ENCODE measurements at places on chromosomes 7 and 10. TPM values are rescaled to one million over a fixed set of nuclear protein-coding genes. Genes with fewer than 3 reads are reported as not detected.
A peak's percentile ranks its signal among the peaks of the same experiment; 100 is the strongest.

LDB3 gene
- under 0.01 TPM for total RNA-seq

BMPER gene
- 12.2 TPM for total RNA-seq

LGI1 gene
- not detected for total RNA-seq

EBF3 gene
- under 0.01 TPM for total RNA-seq

OPN1SW gene
- not detected for total RNA-seq

- peak; percentile 43 for DNase-seq
- H3K27ac ChIP-seq: peak overlapping the region; percentile 64
- H3K36me3 ChIP-seq: no peaks in the 10 kb centered on the region
- no peaks in the 10 kb centered on the region for H3K27me3 ChIP-seq
- H3K4me3 ChIP-seq: no peak overlapping the region
Measured at GRCh38 chr7:105353752-105354328, 34.9 kb downstream of the SRPK2 start.

DNA sequence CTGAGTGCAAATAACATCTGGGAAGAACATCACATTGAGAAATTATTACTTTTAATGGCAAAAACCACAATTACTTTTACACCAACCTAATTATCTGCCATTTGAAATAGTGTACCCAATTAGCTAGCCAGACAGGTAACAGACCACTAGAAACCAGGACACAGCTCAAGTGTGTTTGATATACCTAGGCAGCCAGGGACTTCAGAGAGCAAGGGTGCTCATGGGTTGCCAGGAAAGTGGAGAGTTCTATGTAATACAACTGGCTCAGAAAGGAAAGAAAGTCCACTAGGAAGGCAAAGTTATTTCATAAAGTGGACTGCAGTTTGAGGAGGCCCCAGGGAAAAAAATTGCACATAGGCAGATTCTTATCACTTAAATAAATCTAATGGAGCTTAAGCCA, 50.0 kb upstream of the PTN start:
- H3K27me3 ChIP-seq: no peaks in the 10 kb centered on the region
- H3K4me3 ChIP-seq: no peak overlapping the region
- no peak overlapping the region for H3K27ac ChIP-seq

- no peaks in the 10 kb centered on the region for H3K27me3 ChIP-seq
- no peak overlapping the region for H3K27ac ChIP-seq
- H3K4me1 ChIP-seq: no peaks in the 10 kb centered on the region
- DNase-seq: no peak
Measured at GRCh38 chr7:45180084-45180986, 22.7 kb downstream of the RAMP3 start.

DNA sequence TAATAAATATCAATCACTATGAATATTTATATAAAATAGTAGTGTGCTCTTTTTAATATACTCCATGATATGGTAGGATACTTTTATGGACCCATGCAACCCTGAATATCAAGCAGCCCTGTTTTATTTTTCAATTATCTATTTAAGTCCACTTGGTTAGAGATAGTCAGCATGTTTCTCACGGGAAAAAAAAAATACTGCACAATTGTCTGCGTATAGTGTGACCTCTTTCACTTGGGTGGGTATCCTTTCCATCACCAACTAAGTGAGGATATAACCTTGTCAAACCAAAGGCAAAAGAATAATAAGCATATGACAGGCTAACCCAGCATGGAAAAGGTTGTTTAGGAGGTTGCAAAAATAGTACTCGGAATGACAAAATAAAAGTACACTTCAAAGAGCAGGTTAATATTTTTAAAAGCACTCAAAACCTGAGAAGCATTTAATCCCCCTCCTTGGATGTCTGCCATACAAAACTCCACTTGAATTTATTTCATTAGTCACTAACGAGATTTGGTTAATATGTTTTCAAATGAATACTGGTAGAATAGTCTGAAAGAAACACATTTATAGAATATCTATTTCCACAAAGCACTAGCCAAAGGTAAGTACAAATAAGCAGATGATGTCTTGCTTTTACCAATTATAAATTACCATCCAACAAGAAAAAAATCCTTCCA, 76.5 kb downstream of the IMMP2L start:
- no peaks in the 10 kb centered on the region for H3K36me3 ChIP-seq
- H3K27ac ChIP-seq: no peak overlapping the region
- no peaks in the 10 kb centered on the region for H3K27me3 ChIP-seq
- H3K4me1 ChIP-seq: no peaks in the 10 kb centered on the region
- no peak for DNase-seq
- no peak overlapping the region for H3K4me3 ChIP-seq

DNA sequence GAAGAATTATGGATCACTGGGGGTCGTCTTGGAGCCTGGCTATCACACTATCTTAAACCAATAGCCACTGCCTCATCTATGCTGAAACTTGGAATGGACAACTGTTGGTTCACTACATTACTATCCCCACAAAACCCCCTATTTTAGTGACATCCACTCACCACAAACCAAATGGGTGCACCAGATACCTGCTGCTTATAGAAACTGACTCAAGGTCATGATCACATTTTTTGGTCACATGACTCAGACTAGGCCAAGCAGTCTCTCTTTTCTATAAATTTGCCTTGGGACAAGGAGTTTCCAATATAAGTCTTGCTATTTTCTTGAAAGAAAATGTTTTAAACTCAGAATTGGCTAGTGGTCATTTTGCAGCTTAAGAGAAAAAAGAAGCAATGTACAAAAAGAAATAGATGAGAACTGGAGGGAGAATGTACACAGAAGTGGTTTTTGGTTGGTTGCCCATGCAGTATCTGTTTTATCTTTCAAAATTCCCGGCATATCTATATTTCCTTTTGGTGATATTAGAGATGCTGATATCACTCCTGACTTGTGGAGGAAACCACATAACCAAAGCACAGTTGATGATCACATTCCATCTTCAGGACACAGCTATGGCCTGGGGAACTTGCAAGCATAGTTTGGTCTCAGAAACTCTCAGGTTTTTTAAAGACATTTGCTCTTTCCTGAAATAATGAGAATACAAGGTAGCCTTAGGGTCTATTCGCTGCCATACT, 85.2 kb upstream of the CACNA2D1 start:
- DNase-seq: peak; percentile 85
- H3K27ac ChIP-seq: no peak overlapping the region
- H3K36me3 ChIP-seq: no peaks in the 10 kb centered on the region
- H3K4me1 ChIP-seq: no peaks in the 10 kb centered on the region
- no peak overlapping the region for H3K4me3 ChIP-seq

GRCh38 chr7:150450491-150451001, at the start of gene GIMAP8:
Gene GIMAP8 (plus strand): TSS chr7:150450630. CDS start chr7:150466699, 16,069 bp downstream.
- no peaks in the 10 kb centered on the region for H3K4me1 ChIP-seq
- H3K27ac ChIP-seq: no peak within 1 kb of the TSS
- no peaks in the 10 kb centered on the region for H3K36me3 ChIP-seq
- no peaks in the 10 kb centered on the region for H3K27me3 ChIP-seq

DNA sequence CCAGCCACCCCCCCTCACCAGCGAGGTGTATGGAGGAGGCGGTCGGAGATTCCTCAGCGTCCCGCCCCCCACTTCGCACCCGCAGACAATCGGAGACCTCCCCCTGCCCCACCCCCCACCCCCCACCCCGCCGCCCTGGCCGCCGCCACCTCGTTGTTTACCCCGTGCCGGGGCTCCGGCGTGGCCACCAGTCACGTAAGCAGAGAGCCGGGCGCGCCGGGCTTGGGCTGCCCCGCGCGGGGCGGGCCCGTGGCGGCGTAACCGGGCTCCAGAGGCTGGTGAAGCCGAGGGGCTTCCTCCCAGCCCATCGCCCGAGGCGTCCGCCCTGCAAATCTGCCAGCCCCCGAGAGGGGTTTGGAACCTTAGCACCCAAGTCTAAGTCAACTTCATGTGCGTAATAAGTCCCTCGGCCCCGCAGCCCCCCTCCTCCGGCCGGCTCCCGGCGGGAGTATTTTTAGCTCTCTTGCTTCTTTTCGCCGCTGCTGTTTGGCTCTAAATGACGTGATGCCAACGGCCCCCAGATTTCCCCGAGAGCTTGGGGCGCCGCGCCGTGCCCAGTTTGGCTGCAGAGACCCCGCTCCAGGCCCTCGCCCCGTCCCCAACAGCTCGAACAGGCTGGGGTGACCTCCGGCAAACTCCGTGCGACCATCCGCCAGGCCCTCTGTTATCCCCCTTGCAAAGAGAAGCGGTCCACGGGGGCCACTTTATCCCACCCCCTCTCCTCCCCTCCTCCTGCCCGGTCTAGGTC, 2.7 kb downstream of the MXI1 start:
- peaks cover 2% of the 10 kb centered on the region for H3K4me1 ChIP-seq
- DNase-seq: peak; percentile 23
- H3K36me3 ChIP-seq: no peaks in the 10 kb centered on the region

- no peaks in the 10 kb centered on the region for H3K27me3 ChIP-seq
- H3K4me3 ChIP-seq: no peak overlapping the region
- H3K36me3 ChIP-seq: no peaks in the 10 kb centered on the region
- H3K27ac ChIP-seq: no peak overlapping the region
Measured at GRCh38 chr7:3916146-3916545, 615.1 kb downstream of the SDK1 start.

- no peak overlapping the region for H3K27ac ChIP-seq
- no peak overlapping the region for H3K4me3 ChIP-seq
- no peaks in the 10 kb centered on the region for H3K36me3 ChIP-seq
- peaks cover 23% of the 10 kb centered on the region for H3K4me1 ChIP-seq
- DNase-seq: peak; percentile 96
Measured at GRCh38 chr7:139725077-139725476, 52.7 kb downstream of the HIPK2 start.
